Placental pericyte (primary cell): ENCODE measurements at places on chromosomes 2 and 18. TPM values are rescaled to one million over a fixed set of nuclear protein-coding genes. Genes with fewer than 3 reads are reported as not detected.

The TMEM247 gene
- 0.43 and 0.44 TPM in 2 replicates for total RNA-seq

The WDR7 gene
- 12.3 and 25.1 TPM in 2 replicates for total RNA-seq

The VIT gene
- total RNA-seq = 0.22 TPM in 1 of 2 replicates, not detected in the other

The IGFBP5 gene
- 541 and 638 TPM in 2 replicates for total RNA-seq
